ENCODE measurements at places on chromosomes 3 and 15.

DNA sequence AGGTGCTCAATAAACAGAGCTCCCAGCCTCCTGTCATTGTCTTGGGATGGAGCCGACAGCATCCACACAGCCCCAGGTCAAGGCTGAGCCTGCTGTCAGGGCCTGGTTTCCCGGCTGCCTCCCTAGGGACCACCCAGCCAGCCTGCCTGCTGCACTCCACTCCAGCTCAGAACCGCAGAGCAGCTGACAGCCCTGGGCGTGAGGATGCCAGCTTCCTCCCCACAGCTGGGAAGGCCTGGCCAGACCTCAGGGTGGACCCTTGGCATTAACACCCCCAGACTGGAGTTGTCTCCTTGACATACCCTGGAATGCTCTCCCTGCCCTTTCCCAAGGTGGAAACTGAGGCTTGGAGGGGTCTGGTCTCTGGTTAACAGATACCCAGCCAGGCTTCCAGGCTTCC is 112.0 kb downstream of the WNT7A start:
- DNase-seq, result no peak

GRCh38 chr3:71583566-71584393 is at the start of gene FOXP1:
Gene FOXP1, minus strand, starts transcription at chr3:71583728. Its CDS starts 385,347 bp downstream, at chr3:71198381.
- no peak for DNase-seq

DNA sequence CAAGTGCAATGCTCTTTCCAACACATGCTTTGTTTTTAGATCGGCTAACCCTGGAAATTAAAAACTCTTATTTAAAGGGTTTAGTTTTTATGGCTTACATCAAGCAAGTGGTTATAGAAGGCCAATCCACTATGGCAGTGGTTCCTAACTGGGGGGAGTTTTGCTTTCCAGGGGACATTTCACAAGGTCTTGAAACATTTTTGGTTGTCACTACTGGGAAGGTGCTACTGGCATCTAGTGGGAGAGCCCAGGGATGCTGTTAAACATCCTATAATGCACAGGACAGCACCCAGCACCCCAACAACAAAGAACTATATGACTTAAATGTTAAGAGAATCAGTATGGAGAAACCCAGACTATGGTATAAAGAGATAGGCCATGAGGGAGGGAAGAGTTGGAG is 439.0 kb downstream of the NTRK3 start:
- DNase-seq, result no peak

GRCh38 chr3:61350782-61351309 is 99.6 kb upstream of the FHIT start:
- DNase-seq, result no peak

DNA sequence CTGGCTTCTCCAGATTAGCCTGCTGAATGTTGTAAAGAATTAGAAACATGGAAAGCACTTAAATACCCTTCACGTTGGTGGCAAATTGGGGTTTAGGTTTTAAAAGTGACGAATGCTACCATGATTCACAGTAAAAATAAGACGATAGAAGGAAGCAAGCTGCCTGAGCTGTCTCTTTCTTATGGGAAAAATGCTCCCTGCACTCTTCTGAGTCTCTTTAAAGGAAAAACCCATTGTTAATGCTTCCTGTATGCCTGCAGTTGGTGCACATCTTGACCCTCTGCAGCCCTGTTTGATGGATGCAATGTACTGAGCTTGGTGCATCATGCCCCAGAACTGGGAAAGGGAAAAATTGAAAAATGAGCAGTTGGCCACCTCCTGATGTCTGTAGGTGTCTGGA is 258.6 kb upstream of the RASGRP1 start:
- no peak for DNase-seq

GRCh38 chr15:84961114-84961452 is 20.6 kb upstream of the PDE8A start:
- no peak for DNase-seq

GRCh38 chr3:99434190-99434589 is 204.2 kb upstream of the COL8A1 start:
- no peak for DNase-seq

GRCh38 chr15:92579931-92580470 is 75.6 kb downstream of the FAM174B start:
- DNase-seq, result no peak

- no peak for DNase-seq
These were observed 134.9 kb upstream of the SPRED1 start for GRCh38 chr15:38117781-38118180.

DNA sequence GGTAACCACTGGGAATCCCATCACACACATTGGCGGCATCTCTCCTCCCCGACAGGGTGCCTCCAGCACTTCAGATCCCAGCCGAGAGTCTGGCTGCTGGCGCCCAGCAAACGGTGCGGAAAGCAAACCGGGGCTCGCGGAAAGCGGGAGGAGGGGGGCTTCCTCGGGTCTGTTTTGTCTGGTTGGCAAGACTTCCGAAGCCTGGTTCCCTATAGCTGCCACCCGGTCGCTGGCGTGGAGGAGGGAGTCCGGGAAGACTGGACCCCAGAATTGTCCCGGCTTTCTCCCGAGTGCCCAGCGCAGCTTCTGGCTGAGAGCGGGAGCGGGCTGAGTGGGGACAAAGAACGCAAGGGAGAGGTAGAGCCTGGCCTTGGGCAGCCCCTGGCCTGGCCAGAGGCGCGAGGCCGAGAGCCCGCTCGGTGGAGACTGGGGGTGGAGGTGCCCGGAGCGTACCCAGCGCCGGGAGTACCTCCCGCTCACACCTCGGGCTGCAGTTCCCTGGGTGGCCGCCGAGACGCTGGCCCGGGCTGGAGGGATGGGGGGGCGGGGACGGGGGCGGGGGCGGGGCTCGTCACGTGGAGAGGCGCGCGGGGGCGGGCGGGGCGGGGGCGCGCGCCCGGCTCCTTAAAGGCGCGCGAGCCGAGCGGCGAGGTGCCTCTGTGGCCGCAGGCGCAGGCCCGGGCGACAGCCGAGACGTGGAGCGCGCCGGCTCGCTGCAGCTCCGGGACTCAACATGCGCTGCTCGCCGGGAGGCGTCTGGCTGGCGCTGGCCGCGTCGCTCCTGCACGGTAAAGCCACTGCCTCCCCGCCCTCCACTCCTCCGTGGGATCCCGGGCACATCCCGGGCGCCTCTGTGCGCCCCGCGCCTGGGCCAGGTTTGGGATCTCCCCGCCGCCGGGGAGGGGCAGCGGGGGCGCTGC is at the start of gene CHRNA7:
TSS of gene CHRNA7 (plus strand) at position 654 of the 920 bp plus-strand sequence. CDS start at position 734, 80 bp downstream.
- no peak for DNase-seq

DNA sequence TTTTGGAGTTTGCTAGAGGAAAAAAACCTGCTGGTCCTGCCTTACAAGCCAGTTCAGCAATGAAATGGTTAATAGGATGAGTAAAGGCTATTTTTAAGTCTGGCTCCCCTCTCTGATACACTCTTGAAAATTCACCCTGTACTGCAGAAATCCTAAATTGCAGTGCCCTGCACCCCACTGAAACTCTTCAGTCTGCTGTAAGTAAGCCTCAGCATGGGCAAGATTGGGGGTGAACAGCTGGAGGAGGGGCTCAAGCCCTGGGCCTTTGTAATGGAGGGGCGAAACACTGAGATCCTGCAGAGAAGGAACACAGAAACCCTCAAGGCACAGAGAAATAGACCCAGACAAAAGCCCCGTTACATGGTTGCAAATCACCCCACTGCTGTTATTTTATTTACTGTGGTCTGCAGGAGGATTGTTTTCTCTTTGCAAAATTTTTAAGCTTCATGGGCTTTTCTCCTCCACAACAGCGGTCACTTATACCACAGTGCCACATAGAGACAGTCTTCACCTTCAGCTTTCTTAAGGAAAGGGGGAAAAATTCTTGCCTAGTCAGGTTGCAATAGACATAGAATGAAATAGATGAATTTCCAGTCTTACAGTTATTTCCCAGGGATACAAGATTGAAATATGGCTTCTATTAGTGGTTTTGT is 45.0 kb downstream of the SOX2 start:
- no peak for DNase-seq

- DNase-seq, result no peak
These were observed 109.9 kb downstream of the IGF1R start for GRCh38 chr15:98758224-98758623.

DNA sequence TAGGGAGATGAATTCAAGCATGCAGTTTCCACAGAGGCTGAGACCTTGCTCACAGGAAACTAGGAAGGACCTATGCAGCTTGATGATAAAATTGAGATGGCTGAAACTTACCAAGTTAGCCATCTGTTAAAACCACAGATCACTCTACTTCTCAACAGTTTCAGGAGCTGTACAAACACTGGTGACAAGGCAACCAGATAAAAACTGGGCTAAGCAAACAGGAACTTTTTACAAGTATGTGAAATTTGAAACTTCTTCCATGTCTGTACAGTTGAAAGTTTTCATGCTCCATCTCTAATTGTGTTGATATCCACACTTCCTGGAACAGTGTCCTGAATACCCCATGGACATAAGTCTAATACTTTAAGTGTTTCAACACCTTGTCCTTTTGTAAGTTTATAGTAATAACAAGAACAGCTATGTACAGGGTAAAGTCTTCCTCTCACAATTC is 78.2 kb downstream of the FAIM start:
- no peak for DNase-seq

DNA sequence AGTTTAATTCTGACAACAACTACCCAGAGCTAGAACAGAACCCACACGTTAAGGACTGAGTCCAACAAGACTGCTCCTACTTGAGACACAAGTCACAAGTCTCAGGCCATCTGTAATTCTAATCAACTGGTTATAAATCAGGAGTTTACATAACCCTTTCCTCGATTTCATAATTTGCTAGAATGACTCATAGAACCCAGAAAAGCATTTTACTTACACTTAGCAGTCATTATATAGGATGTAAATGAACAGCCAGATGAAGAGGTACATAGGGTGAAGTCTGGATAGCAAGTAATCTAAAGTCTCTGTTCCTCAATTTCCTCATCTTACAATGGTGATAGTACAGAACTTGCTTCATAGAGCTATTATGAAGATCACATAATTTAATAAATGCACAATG is 1018.2 kb downstream of the DIPK2A start:
- peak; percentile 43 for DNase-seq

GRCh38 chr3:46504789-46505188 is 7.0 kb downstream of the RTP3 start:
- DNase-seq, result no peak

GRCh38 chr3:186849374-186849975 is 7.0 kb downstream of the ADIPOQ start:
- no peak for DNase-seq

DNA sequence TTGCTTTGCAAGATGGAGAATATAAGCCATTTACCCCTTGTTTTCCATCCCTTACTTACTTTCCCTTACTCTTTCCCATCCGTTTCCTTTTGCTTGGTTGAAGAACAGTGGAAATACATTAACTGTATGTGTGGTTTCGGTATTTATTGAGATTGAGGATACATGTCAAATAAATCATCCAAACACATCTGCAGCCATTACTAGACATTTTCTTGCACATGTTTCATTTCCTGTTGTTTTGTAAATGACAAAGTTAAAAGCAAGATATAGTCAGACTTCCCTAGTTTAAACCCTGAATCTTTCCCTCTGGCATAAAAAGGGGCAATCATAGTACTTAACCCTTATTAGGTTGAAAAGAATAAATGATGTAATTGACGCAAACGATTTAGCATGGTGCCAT is 82.1 kb upstream of the BCHE start:
- DNase-seq, result no peak

DNA sequence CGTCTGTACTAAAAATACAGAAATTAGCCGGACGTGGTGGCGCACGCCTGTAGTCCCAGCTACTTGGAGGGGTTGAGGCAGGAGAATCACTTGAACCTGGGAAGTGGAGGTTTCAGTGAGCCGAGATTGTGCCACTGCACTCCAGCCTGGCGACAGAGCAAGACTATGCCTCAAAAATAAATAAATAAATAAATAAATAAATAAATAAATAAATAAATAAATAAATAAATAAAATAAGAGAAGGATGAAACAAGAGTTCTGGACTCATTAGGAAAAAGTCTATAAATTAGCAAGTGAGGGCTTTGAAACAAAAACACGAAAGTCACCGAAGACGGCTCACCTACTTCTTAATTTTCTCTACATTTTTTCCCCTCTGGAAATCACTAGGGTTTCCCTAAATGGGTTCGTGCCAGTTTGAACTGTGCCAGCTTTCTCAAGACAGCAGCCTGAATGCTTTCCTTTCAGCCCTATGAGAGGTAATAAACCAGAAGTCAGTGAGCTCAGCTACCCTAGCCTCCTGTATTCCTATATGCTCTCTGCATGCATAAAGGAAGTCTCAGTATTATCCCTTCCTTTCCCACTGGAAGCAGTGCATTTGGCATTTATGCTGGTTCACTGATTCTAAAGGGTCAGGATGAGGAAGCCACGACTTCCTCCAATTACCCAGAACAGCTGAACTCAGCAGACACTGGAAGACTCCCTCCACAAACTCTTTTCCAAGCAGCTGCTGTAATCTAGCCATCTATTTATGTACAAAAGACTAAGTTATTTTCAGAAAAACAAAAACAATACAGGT is 266.9 kb downstream of the ZBBX start:
- DNase-seq, result no peak

- DNase-seq, result no peak
These were observed 52.1 kb downstream of the LSM3 start for GRCh38 chr3:14230729-14231128.

- DNase-seq, result no peak
These were observed 6.5 kb upstream of the PLSCR1 start for GRCh38 chr3:146550743-146551510.

GRCh38 chr3:56693750-56694149 is 10.7 kb upstream of the TASOR start:
- DNase-seq, result peak; percentile 56

DNA sequence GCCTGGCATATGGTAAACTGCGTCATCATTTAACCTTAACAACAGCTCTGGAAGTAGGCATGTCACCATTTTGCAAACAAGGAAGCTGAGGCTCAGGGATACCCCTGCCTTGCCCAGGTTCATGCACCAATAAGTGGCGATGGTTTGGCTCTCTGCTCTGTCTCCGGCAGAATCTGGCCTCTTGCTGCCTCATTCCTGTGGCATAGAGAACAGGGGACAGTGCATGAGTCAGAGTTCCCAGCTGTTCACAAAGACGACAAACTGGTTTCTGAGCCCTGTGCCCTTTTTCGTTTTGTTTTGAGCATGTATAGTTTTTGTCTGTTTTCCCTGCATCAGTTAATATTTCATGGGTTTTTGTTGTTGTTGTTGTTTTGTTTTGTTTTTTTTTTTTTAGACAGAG is 236.8 kb downstream of the OPA1 start:
- no peak for DNase-seq

Data from SIG-M5 (cell line).